A549 treated with DMSO at 1 μM for 4 hours (cell line): ENCODE measurements at places on chromosomes 7 and 10. TPM values are rescaled to one million over a fixed set of nuclear protein-coding genes. Genes with fewer than 3 reads are reported as not detected.

The HOXA10 gene
- total RNA-seq, result 5.8 to 8.6 TPM (median 7.4 TPM) in 5 replicates

The COL17A1 gene
- 1.8 to 3.2 TPM (median 2.5 TPM) in 5 replicates for total RNA-seq

The RSPH10B gene
- total RNA-seq, result 0.09 to 0.27 TPM (median 0.12 TPM) in 4 of 5 replicates, not detected in the other

The MPP7 gene
- 0.08 to 0.24 TPM (median 0.15 TPM) in 5 replicates for total RNA-seq

The ICA1 gene
- total RNA-seq, result 0.63 to 1.2 TPM (median 0.76 TPM) in 5 replicates

The ADAM22 gene
- total RNA-seq, result 0.32 to 0.44 TPM (median 0.36 TPM) in 5 replicates
